HuH-7 (cell line): ENCODE measurements at places on chromosomes 5 and 9.

DNA sequence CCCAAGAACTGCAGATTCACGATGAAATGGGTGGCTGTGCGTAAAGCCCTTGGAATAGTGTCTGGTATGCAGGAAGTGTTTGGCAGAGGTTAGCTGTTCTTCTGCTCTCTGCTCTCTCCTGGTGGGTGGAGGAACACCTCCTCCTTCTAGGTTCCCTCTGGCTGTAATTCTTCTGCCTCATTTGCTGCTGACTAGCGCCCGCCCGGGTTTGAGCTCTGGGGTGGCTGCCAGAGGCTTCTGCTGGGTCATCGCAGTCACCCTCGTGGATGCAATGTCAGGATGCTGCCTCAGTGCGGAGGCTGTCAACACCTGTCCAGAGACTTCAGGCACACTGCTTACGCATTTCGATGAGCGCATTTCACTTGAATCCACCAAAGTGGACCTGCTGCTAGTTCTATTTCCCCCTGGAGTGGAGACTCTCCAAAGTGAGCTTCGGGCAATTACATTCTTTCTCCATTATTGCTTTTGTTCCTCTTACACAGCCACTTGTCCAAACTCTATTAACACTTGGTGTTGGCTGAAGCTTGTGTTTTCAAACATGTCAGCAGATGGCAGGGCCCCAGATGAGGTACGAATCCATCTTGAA, 11.7 kb downstream of the DOCK2 start:
- no peak for DNase-seq

GRCh38 chr9:73050887-73051550, 98.2 kb upstream of the ALDH1A1 start:
- DNase-seq, result peak; percentile 10

DNA sequence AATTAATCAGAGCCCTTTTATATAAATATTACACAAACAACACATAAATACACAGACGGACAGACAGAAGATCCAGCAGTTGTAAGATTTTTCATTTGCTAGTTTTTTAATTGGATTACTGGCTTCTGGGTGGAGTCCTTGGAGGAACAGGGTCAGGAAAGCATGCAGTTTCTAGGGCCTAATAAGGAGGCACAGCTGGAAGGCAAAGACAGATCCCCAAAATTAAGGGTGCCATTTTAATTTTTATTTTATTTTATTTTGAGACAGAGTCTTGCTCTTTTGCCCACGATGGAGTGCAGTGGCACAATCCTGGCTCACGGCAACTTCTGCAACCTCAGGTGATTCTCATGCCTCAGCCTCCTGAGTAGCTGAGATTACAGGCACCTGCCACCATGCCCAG, 49.5 kb downstream of the PTGS1 start:
- no peak for DNase-seq

GRCh38 chr9:134045841-134046544, 20.7 kb downstream of the BRD3OS start:
- DNase-seq, result no peak

DNA sequence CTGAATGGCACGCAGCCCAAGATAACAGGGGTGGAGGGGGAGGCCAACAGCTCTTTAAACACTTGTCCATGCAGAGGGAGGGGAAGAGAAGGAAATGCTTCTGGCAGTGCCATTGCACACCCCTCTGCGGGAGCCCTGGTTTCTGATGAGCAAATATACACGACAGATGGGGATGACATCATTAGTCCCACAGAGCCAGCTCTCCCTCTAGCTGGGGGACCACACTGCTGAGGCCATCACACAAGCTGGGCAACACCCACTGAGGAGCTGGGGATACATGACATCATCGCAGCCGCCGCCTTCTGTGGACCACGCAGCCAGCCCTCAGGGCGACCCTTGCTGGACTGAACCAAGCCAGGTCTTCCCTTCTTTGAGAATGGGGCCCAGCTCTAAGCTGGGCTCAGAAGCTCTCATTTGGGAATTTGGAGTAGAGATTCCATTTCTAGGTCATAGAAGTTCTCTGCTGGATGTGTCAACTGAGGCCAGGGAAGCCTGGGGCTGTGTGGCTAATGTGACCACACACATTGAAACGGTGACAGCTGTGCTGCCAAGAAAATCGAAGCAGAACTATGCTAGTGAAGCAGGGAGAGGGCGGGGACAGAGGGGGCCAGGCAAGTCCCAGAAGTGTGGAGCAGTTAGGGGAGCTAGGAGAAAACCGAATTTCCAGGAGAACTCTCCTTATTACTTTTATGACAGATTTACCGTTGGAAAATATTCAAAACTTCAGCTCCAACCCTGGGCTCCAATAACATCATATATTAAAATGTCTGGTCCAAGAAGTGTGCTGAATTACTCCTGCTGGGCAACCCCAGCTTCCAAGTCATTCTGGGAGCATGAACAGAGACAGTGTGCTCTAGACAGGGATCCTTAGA, 79.5 kb downstream of the PRRT1B start:
- DNase-seq, result no peak

DNA sequence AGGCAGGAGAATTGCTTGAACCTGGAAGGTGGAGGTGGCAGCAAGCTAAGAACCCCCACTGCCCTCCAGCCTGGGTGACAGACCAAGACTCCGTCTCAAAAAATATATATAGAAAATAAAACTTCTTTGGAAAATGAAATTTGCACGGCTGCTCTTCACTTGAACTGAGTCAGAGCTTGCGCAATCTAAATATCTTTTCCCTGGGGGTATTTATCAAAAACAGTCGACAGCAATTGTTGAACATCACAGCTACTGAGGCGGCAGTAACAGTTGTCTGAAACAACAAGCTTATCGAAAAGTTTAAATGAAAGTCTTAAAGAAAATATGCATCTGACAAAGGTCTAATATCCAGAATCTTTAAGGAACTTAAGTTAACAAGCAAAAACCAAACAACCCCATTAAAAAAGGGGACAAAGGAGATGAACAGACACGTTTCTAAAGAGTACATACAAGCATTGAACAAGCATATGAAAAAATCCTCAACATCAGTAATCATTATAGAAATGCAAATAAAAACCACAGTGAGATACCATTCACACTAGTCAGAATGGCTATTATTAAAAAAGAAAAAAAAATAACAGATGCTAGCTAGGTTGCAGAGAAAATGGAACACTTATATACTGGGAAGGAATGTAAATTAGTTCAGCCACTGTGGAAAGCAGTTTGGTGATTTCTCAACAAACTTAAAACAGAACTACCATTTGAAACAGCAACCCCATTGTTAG, 153.6 kb upstream of the CDH9 start:
- DNase-seq, result no peak

DNA sequence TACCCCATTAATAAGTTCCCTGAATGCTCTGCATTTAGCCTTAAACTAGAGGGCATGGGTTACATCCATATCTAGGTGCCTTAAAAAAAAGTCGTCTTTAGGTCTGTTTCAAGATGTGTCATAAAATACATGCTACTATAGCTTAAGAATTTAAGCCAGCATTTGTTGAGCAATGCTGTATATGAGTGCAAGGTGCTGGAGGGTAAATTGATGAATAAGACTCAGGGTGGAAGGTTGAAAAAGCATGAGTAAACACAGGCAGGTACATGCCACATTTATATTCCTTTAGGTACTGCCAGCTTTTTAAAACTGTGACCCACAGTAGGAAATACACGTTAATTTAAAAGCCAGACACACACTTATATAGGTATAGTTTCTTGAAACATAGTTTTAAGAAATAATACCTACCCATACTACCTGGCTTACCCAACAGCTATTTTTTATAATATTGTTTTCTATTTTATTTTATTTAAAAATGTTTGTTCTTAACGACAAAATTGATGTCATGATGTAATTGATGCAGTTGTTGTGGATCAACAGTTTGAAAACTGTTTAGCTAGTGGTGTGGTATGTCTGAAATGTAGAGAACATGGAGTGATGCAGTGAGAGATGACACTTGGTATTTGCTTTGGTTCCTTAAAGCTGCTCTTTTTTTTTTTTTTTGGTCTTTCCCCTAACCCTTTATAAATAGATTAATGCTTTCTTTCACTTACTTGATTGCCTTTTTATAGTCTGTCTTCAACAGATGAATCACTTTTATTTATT, 3.9 kb downstream of the HMGCR start:
- DNase-seq, result no peak

- no peak for DNase-seq
Measured at GRCh38 chr5:74798977-74799911, 32.2 kb downstream of the NSA2 start.

DNA sequence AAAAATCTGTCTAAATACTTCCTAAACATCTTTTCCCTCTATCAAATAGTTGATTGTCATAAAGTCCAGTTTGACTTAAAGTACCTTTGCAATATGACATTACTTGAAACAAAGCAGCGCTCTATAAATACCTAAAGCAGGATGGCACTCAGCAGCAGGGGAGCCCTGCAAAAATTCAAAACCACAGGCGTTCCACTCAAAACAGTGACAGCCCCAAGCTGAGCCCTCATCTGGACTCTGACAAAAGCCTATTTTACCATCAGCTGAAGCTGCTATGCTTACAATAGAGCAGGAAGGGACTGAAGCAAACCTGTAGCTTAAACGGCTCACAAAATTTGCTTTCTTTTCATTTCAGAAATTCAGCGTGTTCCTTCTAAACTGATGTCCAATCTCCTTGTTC, 11.5 kb downstream of the GABRA6 start:
- no peak for DNase-seq

DNA sequence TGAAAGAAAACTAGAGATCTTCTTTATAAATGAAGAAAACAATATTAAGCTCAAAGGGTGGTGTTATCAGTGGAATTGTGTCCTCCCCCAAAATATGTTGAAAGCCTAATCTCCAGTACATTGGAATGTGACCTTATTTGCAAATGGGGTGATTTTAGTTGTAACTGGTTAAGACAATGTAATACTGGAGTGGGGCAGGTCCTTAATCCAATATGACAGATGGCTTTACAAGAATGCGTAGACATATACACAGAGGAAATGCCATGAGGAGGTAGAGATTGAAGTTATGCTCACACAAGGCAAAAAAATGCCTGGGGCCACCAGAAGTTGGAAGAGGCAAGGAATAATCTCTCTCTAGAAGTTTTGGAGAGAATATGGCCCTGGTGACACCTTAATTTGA, 13.7 kb upstream of the TRIM32 start:
- no peak for DNase-seq

DNA sequence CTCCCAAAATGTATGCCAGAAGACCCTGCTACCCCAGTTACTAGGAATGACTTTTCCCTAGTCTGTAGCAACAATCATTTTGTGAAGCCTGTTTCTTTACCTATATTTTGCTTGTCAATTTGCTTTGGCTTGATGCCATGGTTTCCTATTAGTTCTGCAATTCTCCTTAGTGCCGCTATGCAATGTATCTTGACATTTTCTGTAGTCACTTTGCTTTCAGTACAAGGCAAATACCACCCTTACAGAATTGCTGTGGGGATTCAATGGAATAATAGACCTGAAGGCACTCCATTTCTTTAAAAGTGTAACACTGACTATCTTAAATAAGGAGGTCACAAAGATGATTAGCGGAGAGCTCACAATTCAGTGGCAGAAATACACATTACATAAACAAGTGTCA, 291.1 kb downstream of the NR2F1-AS1 start:
- DNase-seq, result no peak

DNA sequence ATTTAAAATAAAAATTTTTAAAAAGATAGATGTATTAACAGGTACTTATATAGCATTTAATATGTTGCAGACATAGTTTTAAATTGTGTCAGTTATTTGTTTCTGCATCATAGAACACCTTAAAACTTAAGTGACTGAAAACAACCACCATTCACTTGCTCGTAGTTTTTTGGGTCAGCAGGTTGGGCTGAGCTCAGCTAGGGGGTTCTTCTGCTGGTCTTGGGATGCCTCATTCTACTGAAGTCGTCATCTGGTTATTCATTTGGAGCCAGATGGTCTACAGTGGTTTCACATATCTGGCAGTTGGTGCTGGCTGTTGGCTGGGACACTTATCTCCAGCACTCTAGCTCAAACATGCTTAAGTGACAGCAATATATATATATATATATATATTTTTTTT, 29.6 kb downstream of the PSAT1 start:
- DNase-seq, result no peak

DNA sequence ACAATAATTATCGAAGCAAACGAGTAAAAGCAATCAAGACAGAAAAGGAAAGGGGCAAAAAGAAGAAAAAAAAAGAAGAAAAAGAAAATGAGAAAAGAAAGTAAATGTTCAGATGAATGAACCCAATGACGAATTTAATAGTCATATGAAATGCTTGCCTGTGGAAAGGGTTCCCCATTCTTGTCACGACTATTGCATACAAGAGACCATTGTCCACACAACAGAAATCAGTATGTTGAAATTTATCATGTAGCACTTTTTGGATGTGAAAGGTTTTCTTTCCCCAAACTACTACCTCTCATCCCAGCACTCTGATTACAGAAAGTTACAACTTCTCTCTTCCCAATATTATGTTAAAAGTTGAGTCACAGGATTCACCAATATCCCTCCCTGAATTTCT, 162.4 kb downstream of the ZDHHC21 start:
- DNase-seq, result no peak

GRCh38 chr9:82410306-82410705, 421.7 kb downstream of the SPATA31D1 start:
- DNase-seq, result no peak

DNA sequence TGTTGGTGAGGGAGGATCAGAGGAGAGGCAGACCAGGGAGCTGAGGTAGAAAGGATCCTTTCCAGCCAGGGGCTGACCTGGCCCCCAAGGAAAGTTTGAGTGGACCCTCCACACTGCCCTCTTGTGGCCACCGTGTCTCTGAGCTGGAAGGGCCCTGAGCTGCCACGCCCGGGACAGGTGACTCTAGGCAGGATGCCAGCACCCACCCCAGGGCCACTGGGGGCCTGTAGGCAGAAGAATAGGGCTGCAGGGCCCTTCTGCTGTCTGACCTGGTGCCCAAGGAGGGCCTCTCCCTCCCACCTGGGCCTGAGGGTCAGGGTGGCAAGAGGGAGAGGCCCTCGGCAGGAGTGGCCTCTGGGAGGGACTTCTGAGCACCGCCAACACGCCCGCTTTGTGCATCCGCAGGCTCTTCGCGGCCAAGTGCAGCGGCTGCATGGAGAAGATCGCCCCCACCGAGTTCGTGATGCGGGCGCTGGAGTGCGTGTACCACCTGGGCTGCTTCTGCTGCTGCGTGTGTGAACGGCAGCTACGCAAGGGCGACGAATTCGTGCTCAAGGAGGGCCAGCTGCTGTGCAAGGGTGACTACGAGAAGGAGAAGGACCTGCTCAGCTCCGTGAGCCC, 76.8 kb downstream of the LMX1B start:
- DNase-seq, result peak; percentile 94

DNA sequence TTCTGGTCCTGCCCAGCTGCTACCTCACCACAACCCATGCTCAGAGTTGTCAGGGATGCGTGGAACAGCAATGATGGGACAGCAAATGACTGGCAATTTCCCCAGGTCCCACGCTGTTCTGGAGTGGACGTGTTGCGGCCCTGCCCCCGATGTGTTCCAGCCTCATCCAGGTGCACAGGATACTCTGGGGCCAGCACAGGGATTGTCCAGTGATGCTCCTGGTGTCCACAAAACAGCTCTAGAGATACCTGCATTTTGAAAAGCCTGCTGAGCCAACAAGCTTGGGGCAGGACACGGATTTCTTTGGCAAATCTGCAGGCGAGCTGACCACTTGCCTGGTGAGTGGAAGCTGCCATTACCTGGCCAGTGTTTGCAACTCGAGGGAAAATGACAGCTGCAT, 88.7 kb downstream of the ANKRD33B start:
- no peak for DNase-seq

GRCh38 chr9:130500340-130501180, 55.8 kb downstream of the ASS1 start:
- peak; percentile 55 for DNase-seq
